ENCODE measurements at places on chromosomes 6 and 20.

GRCh38 chr6:163717106-163717764 is 302.7 kb downstream of the QKI start:
- DNase-seq: no peak

GRCh38 chr6:111159633-111160032 is 72.3 kb downstream of the SLC16A10 start:
- DNase-seq: no peak

GRCh38 chr6:24451581-24452388 is 37.6 kb downstream of the GPLD1 start:
- DNase-seq: no peak

DNA sequence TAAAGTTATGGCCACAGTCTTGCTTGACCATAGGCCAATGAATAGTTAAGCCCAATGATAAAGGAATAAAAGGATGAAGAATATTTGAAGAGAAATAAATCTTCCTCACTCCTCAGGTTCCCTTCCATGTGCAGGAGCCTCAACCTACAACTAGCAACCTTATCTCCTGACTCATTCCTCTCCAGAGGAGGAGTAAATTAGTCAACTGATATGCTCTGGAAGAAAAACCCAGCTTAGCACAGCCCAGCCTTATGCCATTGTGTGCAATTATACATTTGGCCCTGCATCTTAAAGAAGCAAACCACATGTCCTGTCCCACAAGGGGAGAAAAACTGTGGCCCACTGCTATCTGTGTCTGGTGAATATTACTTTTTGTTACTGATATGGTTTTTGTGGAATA is 82.1 kb downstream of the PHIP start:
- DNase-seq: no peak

DNA sequence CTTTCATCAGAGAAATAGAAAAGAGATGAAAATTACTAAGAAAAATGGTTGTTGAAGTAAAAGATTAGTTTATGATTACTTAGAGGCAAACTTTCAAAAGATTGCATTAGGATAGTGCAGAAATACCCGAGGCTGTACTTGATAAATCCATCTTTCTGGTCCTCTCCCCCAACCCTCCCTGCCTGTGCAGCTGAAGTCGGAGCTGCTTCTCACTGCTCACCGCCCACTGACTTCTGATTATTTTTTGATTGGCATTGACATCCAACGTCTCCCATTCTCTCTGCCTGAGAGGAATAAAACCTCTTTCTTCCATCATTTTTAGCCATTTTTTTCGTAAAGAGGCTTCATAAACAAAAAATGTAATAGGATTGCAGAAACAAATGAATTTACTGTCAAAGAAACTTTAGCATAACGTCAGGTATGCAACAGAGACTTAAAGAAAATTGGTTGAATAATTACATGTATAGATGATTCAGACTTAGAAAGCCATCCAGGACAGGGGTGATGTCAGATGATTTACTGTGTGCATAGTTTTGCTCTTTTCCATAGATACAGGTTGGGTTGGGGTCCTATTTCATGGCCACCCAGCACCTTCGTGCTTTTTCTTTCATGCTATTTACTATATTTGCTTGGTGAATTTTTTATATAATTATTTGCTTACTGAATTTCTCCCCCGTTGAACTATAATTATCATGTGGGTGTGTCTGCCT is 53.6 kb upstream of the EDN3 start:
- DNase-seq: no peak

DNA sequence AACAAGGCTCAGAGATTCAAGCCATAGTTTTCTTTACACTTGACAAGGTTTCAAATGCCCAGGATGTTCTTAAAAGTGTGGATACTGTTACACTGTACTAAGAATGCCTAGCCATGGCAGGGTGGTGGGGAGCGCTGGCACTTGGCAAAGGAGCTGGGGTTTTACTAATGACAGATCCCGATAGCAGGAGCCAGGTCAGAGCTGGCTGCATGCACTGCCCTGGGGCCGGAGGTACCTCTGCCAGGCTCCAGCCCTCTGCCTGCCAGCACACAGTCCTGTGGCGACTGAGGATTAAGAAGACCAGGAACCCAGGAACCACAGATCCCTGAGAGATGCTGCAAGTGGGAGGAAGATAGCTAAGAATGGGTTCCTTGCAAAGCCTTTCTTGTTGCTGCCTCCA is 260.3 kb downstream of the ALDH8A1 start:
- DNase-seq: no peak

GRCh38 chr6:142489722-142490610 is 188.2 kb downstream of the ADGRG6 start:
- DNase-seq: no peak

- no peak for DNase-seq
These were observed 572.8 kb downstream of the TFAP2A start for GRCh38 chr6:9841886-9842725.

DNA sequence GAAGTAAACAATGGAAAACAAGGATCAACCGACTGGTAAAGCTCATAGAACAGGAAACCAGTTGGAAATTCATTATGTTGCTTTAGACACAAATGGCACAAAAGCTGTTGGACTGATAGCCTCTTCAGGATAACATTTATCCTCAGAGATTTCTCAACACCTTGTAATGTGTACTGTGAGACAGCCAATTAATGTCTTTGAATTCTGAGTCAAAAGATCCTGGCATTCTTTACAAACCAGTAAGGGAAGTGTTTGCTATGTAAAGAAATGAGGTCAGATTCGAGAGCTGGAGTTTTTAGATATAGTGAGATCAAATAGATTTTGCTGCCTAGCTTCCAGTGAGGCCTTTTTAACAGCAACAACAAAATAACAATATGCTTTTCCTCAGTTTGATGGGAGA is 439.2 kb downstream of the C6orf118 start:
- DNase-seq: no peak

DNA sequence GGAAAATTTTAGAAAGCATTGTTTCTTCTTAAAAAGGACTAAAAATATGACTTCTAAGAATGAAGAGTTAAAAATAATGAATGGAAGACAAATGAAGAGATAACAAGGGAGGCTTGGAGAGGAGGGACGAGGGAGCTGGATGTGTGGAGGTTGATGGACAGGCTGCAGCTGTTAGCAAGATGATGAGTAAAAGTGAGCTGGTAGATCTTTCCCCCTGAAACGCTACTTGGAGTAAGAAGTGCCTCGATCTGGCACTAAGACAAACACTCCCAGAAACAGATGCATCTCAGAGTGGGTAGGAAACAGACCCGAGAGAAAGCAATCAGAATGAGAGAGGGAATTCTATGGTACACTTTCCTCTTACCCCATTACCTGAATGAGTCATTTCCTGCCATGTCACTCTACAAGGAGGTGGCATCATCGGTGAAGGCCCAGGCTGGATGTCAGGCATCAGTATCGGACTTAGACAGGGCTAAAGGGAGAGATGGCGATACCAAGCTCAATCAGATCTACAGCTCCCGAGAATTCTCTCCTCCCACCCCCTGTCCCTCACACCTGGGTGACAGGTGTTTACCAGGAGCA is 154.1 kb upstream of the BMP2 start:
- DNase-seq: no peak

DNA sequence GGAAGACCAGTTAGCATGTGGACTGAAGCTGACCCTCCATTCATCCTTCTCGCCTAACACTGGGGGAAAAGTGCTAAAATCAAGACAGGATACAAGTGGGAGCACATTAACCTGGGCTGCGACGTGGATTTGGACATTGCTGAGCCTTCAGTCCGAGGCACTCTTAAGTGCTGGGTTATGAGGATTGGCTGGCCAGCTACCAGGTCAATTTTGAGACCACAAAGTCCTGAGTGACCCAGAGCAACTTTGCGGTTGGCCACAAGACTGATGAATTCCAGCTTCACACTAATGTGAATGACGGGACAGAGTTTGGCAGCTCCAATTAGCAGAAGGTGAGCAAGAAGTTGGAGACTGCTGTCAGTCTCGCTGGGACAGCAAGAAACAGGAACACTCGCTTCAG is 20.7 kb downstream of the FUCA2 start:
- no peak for DNase-seq

DNA sequence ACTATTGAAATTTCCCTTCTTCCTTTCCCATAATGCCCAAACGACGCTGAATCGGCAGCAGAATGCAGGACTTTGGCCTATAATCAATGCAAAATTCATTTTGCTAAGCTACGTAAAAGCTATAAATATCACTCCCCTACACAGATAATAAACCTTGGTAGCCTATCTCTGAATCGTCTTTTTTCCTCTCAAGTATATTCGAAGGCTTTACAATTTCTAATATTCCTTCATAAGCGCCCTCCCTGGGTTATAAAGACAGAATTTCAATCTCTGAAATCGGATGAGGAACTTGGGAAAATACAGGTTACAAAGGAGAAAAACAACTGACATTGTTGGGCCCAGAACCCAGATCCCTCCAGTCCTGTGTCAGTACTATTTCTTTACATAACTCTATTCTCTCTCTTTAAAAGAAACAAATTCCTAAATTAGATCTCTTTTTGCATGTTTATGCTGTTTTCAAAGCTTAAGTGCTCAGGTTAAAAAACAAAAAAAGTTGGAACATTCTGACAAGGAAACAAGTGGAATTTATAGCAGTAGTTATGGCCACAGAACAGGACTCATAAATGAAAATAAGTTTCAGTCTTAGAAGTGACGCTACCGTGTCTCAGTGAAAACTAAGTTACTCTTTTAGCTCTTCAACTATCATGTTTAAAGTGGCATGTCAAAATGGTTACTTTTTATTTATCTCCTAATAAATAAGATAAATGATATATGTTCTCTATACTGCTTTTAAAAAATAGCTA is 84.5 kb downstream of the SESN1 start:
- no peak for DNase-seq

DNA sequence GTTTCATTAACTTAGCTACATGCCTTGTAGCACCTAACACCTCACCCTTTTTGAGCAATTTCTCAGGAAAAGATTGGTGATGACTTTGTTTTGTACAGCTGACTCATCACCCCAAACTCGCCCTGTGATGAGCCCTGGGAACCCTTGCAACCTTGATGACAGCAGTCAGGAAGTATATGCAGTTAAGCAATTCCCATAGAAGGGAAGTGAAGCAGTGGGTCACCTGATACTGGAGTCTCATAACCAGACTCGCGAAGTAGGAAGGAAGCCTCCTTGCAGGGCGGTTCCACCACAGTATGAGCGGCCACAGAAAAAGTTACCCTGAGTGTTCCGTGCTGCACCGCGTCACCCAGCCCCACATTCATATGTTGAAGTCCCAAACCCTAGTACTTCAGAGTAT is 82.0 kb upstream of the EDN1 start:
- DNase-seq: no peak

DNA sequence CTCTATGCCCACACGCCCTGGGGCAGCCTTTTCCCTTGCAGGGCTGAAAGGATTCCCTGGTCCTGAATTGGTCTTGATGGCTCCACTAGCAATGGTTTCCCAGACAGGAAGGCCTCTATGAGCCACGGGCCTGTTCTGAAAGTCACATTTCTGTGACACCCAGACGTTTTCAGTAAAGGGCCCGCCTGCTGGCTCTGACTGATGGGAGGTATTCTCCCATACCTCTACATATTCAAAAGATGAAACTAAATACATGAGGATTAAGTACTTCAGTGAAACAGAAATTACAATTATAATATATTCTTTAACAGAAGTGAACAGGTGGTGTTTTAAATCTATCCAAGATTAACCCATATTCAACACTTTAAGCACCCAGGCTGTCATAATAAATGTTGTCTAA is 629.8 kb downstream of the CDH26 start:
- DNase-seq: no peak

DNA sequence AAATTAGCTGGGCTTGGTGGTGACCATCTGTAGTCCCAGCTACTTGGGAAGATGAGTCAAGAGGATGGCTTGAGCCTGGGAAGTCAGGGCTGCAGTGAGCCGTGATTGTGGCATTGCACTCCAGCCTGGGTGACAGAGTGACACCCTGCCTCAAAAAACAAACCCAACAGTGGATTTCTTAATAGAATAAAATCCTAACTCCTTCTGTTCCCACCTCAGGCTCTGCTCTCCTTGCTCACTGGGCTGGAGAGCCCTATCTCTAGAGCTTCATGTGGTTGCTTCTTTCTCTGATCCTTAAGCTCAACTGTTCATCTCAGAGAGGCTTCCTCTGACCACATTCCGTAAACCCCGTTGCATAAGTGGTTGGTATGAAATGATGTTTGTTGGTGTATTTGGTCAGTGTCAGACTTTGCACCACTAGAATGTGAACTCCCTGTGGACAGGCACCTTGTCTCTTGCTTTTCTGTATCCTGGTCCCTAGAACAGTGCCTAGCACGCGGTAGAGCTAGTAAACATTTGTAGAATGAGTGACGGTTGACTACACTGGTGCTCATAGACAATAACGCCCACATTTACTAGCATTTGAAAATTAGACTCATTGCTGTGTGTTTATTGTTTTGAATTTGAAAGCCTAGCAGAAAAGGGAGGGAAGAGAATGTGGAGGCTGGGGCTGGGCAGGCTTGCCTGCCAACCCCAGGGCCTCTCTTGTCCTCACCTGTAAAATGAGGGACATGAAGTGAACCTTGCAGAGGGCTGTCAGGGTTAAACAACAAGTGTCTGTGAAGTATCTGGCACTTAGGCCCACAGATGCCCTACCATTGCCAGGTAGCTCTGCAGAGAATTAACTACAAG is 4.2 kb downstream of the MAPRE1 start:
- no peak for DNase-seq

DNA sequence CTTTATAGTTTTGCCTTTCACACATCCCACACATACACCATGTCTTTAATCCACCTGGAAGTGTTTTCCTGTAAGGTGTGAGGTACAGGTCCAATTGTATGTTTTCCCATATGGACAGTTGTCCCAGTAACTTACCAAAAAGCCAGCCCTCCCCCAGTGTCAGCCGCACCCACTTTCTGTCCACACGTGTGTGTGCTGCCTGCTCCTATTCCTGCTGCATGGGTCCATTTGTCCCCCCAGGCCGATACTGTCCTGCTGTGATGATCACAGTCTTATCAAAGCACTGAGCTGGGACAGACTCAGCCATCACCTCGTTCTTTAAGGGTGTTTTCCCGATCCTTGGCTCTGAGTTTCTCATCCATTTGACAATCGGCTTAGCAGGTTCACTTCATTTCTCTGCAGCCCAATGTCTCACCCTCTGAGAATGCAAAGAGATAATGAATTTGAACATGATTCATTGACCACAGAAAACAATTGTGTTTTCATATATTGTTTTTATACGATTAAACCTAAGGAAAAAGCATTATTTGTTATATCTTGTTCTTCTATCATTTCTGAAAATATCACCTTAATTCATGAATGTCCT is 9.6 kb downstream of the VSX1 start:
- DNase-seq: no peak

DNA sequence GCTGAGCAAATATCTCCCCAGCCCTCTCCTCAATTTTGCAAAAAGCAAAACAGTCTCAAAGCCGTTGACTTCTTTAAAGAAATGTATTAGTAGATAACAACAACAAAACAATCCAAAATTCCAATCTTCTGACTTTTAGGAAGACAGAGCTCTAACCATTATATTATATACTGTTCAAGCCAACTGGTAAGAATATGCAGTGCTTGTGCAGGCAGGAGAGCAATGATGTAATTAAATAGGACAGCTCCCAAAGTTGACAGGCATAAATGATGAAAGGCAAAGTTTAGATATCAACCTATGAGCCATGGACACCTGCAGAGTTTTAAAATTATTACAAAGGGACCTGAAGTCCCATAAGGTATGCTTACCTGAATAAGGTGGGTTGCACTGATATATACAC is 16.6 kb upstream of the CEP85L start:
- no peak for DNase-seq

All from NCI-H526 (cell line).